ENCODE measurements at places on chromosomes 6 and 20.

DNA sequence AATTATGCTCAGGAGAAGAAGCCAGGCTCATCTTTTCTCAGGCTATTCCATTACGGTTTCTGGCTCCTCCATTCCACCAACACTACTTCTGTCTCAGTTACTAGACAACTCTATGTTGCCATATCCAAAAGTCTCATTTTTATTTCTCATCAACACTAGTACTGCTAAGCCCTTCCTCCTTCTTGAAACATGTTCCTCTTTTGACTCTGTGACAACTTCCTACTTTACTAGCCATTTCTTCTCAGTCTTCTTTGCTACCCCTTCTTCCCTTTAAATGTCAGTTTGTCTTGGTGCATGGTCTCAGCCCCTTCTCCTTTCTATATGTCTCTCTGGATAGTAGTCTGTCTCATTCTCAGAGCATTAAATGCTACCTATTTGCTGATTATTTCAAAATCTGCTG is 7.1 kb upstream of the ADGRG6 start:
- DNase-seq, result no peak

GRCh38 chr6:15473741-15474161 is 189.1 kb downstream of the DTNBP1 start:
- DNase-seq, result peak; percentile 22

DNA sequence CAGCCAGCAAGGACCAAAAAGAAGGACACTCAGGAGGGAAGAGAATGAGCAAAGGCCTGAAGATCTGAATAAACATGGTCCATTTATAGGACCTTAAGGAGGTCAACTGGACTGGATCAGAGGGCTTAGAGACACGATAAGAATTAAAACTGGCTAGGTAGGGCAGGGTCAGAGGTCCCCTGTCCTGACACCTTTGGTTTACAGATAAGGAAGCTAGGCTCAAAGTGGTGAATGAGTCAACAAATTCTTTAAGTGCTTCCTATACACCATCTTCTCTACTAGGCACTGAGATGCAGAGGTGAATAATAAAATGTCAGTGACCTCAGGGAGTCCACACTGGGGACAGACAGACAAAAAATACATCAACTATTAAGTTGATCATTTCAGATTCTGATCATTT is 70.3 kb downstream of the HIVEP2 start:
- DNase-seq, result no peak

GRCh38 chr20:36895036-36895435 is 19.1 kb downstream of the TLDC2 start:
- DNase-seq, result no peak

DNA sequence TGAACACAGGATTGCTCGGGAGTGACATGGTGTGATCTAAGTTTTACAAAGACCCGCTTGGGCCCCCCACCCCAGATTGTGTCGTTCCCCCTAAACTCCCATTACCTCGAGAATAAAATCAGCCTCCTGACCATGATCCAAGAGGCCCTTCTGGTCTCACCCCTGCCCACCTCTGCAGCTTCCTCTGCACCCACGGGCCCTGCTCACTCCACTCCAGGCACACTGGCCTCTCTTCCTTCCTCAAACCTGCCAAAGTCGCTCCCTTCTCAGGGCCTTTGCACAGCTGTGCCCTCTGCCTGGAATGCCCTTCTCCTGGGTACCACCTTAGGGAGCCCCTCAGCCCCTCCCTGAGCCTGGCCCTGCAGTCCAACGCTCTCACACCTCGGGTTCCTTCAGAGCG is 17.9 kb downstream of the TGM2 start:
- DNase-seq, result no peak

GRCh38 chr20:60249436-60249835 is 291.2 kb downstream of the CDH26 start:
- peak; percentile 86 for DNase-seq

- no peak for DNase-seq
Measured at GRCh38 chr6:90758741-90759140, 171.9 kb upstream of the MAP3K7 start.

DNA sequence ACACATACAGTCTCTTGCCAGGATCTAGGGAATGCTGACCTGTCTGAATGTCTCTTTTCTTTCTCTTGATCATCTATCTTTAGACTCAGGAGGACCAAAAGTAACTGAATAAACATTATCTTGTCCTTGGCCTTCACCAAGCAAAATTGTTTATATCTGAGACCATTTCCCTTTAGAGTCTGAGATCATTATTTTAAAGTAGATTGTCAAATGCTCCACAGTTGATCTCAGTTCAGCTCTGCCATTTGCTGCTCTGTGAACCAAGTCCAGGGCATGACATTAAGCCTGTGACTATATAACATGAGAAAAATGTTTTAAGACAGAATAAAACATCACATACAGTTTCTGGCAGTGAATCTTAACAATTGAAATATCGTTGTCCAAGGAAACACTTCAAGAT is 148.3 kb upstream of the NRSN1 start:
- DNase-seq, result no peak

- DNase-seq, result no peak
Measured at GRCh38 chr6:80209430-80209829, 103.0 kb downstream of the BCKDHB start.

DNA sequence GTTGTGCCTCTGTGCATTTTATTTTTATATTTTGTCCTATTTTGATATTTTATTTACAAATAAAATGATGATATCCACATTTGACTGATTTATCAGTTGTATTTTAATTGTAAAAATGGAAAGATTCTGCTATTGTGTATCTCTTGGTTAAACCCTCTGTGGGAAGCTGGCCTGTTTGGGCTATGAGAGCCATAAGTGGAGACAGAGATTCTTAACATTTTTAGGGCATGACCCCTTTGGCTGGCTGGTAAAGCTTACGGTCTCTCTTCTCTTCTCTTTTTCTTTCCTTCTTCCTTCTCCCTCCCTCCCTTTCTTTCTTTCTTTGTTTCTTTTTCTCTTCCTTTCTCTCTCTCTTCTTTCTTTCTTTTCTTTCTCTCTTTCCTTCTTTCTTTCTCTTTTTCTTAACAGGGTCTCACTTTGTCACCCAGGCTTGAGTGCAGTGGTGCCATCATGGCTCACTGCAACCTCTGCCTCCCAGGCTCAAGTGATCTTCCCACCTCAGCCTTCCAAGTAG is 172.3 kb upstream of the CDYL start:
- DNase-seq, result peak; percentile 47

- DNase-seq, result no peak
Measured at GRCh38 chr6:17945111-17945510, 42.3 kb downstream of the KIF13A start.

GRCh38 chr6:39553860-39554802 is 171.1 kb downstream of the KIF6 start:
- no peak for DNase-seq

- peak; percentile 63 for DNase-seq
Measured at GRCh38 chr20:36624068-36624943, 18.7 kb downstream of the RAB5IF start.

GRCh38 chr6:17165383-17165782 is 63.5 kb downstream of the STMND1 start:
- DNase-seq, result no peak

DNA sequence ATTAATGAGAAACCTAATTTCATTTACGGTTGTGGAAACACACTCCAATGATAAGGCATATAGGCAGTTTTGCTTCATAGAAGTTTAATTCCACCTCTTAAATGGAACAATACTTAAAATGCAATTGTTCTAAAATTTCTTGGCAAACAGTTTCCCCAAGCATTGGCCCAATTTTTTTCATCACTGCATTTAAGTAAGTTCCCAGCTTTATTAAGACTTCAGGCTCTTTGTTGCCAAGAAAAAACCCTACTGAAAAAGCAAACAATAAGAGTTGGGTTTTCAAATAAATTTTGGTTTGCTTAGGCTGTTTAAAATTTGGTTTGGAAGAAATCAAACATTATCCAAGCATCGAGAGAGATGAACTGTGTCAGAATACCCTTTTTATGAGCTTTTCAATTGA is 690.9 kb upstream of the NRSN1 start:
- no peak for DNase-seq

- no peak for DNase-seq
Measured at GRCh38 chr6:99285881-99286280, 63.6 kb downstream of the FAXC start.

- no peak for DNase-seq
Measured at GRCh38 chr6:89604653-89605052, 33.9 kb downstream of the LYRM2 start.

GRCh38 chr6:44078827-44079671 is 48.2 kb downstream of the MRPL14 start:
- DNase-seq, result peak; percentile 88

GRCh38 chr6:92608751-92609150 is 810.6 kb downstream of the EPHA7 start:
- DNase-seq, result no peak

GRCh38 chr20:63846128-63846771 is 15.0 kb upstream of the ABHD16B start:
- DNase-seq, result peak; percentile 89

- peak; percentile 48 for DNase-seq
Measured at GRCh38 chr20:24589815-24590177, 120.4 kb downstream of the SYNDIG1 start.

DNA sequence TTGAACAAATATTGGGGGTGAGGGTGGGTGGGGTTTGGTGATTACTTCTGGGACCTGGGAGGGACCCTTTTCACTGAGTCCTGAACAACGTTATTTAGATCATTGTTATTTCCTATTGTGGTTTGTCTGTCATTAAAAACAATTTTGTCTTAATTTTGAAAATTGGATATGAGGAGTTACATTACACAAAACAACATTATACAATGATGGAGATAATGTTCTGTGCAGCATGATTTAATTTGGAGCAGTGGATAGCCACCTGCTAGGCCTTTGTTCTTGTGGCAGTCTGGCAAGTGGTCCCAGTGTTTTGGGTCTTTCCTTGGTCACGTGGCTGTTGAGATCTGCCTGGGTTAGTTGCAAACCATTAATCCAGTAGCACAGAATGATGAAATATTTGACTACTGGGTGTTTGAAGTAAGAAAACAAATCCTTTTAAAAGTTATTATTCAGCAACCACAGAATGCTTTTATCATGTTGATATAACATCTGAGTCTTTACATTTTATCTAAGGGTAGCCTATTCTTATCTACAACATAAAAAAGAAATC is 172.8 kb downstream of the CDKAL1 start:
- no peak for DNase-seq

DNA sequence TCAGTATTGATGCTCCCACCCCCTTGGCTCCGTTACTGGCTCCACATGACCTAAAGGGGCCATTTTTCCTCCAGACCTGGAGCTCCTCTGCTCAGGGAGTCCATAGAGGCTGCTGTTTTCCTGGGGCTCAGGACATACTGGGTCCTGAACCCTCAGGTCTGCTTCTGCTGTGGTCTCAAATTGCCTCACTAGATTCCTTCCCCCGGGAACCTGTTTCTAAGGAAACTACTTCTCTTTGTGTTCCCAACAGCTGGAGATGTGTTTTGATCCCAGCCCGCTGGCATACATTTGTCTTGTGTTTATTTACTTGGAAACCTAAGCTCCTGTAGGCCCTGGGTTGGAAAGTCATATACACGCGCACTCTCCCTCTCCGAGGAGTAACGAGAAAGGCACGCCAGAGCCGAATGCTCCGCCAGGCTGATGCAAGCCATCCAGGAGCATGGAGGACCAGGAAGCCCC is 222.8 kb downstream of the UST start:
- DNase-seq, result no peak

- DNase-seq, result no peak
Measured at GRCh38 chr6:112899541-112899940, 552.4 kb downstream of the RFPL4B start.

DNA sequence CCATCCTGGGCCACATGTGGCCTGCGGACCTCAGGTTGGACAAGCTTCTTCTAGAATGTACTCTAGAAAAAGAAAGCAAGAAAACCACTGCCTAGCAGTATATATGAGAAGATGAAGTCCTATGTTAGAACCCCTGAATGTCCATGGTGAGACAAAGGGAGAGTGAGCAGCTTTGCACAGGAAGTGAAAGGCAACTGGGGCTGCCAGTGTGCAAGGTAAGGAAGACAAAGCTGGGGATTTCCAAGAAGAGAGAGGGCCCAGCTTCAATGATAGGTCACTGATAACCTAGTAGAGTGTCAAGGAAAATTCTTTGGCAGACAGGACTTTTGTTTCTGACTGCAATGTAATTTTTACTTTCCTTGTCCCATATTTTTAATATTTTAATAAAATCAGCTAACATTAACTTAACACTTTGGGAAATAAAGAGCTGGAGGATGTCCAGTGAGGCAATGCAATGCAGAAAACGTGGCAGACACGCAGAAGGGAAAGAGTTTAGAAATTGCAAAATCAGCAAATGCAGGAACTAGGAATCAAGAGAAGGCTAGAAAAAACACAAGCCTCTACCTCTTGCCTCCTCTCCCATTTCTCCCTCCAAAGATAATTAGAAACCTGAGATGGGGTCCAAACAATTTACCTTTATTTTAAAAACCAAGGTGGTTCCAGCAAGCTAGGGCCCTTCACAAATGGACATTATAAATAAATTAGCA is 47.4 kb downstream of the CYP39A1 start:
- no peak for DNase-seq

All from islet precursor cell (in vitro differentiated cells).